Activated effector memory CD4-positive, alpha-beta T cell treated with Interleukin-2 at 50 U/mL for 16 hours (primary cell): ENCODE measurements at places on chromosomes 7 and 10.

- no peak for DNase-seq
These were observed 15.5 kb downstream of the SVIL start for GRCh38 chr10:29619241-29619669.

DNA sequence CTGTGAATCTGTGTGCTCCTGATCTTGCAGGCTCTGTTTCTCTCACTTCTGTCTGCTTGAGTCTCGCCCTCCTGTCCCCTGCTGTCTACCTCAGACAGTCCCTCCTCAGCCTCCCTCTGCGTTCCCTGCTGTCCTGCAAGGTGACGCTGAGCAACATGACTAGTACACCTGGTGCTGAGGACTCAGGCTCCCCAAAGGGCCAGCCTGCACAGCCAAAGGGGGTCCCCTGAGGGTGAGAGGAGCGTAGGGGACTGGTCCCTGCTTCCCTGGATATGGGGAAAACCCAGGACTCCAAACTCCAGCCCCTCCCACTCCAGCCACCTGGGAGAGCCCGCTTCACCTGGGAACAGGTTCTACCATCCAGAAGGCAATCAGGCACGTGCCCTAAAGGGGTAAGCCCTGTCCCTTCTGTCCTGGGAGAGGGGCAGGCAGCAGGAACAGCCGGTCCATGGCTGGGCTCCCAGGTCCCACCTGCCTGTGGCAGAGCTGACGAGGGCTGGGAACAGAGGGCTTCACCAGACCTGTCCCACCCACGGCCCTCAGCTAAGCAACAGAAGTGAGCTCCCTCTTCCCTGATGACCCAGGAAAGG, 156.5 kb downstream of the UBE2H start:
- no peak for DNase-seq

DNA sequence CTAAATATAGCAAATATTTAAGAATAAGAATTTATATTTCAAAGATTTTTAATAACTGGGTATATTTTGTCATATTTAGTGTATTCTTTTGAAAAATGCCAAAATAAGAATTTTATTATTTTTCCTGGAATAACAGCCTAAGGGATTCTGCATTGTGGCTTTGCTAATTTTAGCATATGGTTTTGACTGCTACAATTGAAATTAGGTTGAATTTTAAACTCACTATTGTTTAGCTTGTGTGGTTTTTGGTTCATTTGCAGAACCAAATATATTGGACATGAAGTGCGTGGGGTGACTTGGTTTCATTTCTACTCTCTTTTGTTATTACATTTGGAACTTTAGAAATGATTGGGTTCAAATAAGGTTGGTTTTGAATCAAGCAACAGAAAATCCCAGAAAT, 35.5 kb downstream of the ZNF273 start:
- no peak for DNase-seq

DNA sequence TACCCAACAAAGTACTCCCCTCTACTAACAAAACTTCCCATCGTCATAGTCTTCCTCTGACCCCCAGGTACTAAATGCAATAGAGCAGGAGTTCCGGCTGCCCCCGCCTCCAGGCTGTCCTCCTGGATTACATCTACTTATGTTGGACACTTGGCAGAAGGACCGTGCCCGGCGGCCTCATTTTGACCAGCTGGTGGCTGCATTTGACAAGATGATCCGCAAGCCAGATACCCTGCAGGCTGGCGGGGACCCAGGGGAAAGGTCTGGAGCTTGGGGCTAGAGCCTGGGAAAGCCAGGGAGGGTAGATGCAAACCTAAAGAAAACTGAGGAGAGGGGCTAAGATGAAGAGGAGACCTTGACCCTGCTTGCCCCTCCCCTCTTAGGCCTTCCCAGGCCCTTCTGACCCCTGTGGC, 15.3 kb downstream of the EPHB6 start:
- DNase-seq: no peak

DNA sequence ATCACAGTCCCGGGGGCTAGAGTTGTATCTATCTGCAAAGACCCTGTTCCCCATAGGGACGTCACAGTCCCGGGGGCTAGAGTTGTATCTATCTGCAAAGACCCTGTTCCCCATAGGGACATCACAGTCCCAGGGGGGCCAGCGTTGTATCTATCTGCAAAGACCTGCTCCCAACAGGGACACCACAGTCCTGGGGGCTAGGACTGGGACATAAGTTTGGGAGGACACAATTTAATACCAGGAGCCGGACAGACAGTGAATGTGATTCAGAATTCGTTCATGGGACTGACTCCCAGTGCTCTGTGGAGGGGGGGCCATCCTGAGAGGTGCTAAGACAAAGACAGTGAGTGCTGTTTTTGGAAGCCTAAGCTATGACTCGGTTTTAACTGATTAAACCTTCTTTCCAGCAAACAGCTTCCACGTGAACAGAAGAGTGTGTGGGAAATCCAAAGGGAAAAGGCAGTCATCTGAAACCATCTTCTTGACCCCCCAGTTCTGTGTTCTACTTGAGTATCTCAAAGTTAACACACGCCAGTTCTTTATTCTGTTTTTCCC, 153.0 kb downstream of the DIP2C start:
- no peak for DNase-seq

GRCh38 chr10:56623064-56623463, 262.0 kb upstream of the ZWINT start:
- DNase-seq: no peak

GRCh38 chr7:123657304-123657685, 1.6 kb downstream of the LMOD2 start:
- DNase-seq: no peak

DNA sequence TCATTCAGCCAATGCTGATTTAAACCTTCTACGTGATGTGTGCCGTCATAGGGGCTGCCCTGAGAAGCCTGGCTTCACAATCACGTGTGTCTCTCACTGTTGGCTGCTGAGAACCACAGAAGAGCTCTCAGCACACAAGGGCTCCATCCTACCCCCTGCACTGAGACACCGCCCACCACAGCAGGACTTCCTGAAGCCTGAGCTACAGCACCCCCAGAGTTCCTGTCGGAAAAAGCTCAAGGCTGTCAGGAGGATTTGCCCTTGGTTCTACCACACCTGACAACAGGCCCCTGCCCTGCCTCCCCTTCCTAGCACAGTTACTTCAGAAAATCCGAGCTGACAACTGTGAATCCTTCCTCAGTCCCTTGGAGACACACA, 191.9 kb downstream of the MAD1L1 start:
- no peak for DNase-seq

GRCh38 chr10:61944410-61945147, 43.1 kb downstream of the ARID5B start:
- no peak for DNase-seq

- DNase-seq: no peak
These were observed 4.7 kb upstream of the ABLIM1 start for GRCh38 chr10:114662646-114663217.

DNA sequence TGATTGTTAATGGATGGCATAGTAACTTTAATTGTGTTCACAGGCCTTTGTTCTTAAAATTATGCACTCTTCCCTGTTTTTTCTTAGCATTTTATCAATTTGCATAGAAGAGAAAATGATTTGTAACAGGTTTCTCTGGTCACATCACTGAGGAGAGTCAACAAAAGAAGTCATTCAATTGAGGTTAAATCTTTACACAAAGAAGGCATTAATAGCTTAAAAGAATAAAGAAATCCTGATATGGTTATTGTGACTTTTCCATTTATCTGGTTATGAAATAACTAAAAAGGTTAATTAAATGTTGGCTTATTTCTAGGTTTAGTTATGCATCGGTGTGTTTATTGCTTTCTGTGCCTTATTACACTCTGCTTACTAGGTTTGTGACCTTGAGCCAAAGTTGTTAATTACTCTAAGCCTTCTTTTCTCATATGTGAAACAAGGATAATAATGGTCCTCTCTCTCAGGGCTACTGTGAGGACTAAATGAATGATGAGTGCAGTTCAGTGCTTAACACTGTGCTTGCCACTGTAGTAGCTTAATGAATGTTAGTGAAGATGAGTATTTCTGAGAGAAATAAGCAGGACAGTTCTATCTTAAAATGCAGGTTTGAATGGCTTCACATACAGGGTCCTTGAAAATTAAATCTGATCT, 12.1 kb downstream of the BMPR1A start:
- DNase-seq: no peak

DNA sequence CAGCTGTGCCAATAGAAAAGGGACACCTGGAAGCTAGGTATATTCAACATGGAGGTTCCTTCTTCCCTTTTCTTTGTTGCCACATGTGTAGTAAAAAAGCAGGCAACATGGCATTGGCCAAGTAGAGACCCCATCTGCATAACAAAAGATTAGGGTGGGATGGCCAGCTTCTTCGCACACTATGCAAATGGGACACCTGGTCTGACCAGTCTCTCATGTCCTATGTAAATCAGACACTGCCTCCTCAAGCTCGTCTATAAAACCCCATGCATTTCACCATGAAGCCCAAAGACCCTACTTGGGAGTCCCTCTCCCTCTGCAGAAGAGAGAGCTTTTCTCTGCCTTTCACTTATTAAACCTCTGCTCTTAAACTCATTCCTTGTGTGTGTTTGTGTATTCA, 53.9 kb downstream of the MYL10 start:
- DNase-seq: no peak

- no peak for DNase-seq
These were observed 203.2 kb upstream of the PPP2R2D start for GRCh38 chr10:131697476-131698128.

GRCh38 chr10:1972406-1972805, 235.1 kb upstream of the ADARB2 start:
- no peak for DNase-seq

DNA sequence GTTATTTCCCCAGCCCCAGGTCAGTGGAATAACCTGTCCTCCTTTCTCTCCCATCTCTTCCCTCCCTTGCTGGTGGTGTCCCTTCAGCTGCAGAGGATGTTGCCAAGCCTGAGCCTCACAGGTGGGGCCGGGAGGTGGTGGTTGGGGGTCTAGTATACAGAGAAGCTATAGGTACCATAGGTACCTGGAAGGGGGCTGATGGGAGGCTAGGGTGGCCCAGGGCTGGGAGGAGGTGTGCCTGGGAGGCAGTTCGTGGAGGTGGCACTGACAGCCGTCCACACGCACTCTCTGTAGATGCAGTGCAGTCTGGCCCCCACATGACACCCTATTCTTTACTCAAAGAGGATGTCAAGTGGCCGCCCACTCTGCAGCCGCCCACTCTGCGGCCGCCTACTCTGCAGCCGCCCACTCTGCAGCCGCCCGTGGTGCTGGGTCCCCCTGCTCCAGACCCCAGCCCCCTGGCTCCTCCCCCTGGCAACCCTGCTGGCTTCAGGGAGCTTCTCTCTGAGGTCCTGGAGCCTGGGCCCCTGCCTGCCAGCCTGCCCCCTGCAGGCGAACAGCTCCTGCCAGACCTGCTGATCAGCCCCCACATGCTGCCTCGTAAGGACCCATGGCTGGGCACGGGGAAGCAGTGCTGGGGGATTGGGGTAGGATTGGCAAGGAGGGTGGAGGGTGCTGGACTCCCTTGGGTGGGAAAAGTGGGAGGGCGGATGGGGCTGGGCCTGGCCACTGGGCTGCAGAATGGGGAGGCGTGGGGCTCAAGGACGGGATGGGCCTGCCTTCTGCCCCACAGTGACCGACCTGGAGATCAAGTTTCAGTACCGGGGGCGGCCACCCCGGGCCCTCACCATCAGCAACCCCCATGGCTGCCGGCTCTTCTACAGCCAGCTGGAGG, 9.5 kb downstream of the IRF5 start:
- DNase-seq: no peak

DNA sequence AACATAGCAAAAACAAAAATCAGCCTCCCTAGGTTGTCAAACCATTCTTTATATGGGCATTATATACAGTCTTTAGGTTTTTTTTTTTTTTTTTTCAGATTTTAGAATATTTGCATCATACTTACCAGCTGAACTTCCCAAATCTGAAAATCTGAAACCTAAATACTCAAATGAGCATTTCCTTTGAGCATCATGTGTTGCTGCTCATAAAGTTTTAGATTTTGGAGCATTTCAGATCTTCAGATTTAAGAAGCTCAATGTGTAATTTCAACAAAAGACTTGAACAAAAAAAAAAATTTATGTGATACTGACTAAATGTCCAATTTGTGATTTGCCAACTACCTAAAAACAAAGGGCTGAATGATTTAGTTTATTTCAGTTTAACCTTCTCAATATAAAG, 13.6 kb downstream of the FAM3C start:
- DNase-seq: no peak

DNA sequence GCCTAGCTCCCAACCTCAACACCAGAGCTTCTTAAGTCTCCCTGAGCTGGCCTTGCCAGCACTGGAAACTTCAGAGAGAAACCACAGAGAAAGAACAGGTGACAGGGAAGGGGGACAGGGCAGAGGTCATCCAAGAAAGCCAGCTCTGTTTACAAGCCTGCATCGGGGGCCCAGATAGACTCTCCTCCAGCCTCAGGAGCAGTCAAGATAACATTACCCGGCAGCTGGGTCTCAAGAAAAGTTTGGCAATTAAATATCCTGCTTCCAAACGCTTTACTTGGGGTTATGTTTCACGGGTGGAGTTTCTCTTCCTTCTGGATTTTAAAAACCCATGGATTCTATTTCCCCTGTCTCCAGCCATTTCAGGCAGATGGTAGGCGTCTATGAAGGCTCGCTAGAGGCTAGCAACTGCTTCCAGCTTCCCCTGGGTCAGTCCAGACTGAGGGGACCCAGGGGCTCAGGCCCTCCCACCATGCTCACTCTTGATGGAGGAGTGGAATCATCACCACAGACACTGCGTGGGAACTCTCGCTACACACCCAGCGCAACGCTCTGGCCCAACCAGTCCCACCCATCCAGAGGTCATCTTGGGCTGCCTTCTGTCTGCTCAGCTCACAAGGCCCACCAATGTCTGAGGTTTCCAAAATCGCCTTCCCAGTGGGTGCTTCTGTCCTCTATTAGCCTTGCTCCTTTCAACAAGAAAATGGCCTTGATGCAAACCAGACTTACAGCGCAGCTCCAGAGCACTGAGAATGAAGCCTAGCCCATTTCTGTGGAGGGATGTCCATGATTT, 48.8 kb downstream of the SH3PXD2A start:
- no peak for DNase-seq

DNA sequence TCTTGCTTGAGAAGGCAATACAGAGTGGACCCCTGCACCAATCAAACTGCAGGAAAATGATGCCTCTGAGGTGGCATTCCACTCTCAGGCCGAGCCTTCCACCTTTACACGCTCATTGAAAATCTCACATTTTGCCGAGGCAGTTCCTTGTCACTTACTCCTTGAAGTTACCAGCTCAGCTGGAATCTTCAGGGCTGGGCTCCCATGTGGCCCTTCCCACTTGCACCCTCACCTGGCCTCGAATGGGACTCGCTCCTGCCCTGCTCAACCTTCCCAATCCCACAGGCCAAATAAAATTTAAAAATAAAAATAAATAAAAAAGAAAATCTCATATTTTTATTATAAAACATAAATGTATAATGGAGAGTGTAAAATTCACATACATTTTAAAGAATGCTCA, 790.7 kb upstream of the COBL start:
- DNase-seq: no peak

DNA sequence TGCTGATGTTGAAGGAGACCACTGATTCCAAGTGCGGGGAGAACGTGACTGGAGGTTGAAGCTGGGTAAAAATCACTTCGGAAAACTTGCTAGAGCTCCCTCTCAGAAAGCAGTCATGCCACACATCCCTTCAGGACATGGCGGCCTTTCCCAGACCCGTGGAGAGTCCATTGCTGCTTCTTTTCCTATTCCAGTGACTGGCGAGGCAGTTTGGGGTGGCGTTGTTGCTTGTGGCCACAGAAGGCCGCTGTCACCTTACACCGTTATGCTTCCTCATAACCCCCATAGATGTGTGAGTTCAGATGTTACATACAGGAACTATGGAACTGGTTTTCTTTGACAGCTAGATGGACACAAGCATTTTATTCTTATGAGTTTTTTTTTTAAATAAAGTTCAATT, 235.6 kb upstream of the POM121L12 start:
- no peak for DNase-seq

- DNase-seq: no peak
These were observed 8.3 kb downstream of the TSPAN14 start for GRCh38 chr10:80462299-80462980.
